ENCODE measurements at places on chromosomes 4 and X.

GRCh38 chr4:33160126-33160525 is 2440.0 kb downstream of the PCDH7 start:
- no peak for DNase-seq

- DNase-seq: no peak
Measured at GRCh38 chr4:87982036-87982435, 6.5 kb downstream of the SPP1 start.

GRCh38 chrX:867966-868647 is 237.5 kb downstream of the SHOX start:
- DNase-seq: no peak

DNA sequence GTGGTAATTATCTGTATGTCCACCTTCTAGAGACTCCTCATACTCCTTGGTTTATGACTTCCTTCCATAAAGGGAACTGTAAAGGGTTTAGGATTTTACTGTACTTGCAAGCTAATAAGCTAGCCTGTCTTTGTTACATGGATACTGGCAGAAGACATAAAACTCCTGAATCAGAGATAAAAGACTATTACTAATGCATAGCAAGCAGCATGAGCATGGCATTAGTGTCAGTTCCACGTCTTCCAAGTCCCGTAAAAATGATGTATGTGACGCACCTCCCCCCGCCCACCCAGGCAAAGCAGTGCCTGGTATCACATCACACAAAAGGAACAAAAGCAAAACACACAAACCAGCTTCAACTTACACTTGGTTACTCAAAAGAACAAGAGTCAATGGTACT is 71.0 kb downstream of the SLC10A6 start:
- no peak for DNase-seq

GRCh38 chr4:100969925-100970324 is 377.4 kb downstream of the PPP3CA start:
- DNase-seq: no peak

DNA sequence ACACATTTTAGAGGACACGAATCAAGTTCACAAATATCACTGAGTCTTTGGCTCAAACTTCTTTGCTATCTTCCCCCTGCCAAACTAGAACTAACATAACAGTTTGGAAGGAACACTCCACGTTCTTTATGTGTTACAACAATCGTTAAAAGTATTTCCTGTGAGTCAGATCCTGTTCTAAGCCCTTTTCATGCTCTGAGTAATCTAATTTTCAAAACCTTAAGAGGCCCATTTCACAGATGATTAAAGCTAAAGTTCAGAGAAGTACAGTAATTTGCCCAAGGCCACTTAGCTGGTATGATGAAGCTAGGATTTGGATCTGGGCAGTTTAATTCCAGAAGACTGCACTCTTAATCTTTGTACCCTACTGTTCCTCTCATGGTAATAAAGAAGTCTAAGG is 854.4 kb upstream of the INTU start:
- no peak for DNase-seq

DNA sequence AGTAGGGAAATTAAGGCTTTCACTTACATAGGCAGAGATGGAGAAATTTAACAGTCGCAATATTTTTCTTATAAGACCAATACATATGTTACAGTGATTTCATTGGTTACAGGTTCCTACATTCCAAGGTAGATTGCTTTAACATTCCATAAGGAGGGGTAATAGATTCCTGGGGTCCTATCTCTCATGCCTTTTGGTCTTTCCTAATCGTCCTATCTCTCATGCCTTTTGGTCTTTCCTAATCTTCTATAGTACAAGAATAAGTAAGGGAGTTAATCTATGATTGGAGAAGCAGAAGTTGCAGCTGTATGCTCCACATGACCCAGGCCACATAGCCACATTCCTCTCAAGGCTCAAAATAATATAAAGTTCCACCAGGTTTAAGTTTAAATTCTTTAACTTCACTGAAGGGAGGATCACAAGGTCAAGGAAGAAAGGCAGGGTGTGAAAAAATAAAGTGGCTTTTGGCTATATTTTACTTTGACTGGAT is 285.0 kb upstream of the BOD1L1 start:
- no peak for DNase-seq

GRCh38 chr4:152248347-152248746 is 287.5 kb downstream of the FBXW7 start:
- no peak for DNase-seq

DNA sequence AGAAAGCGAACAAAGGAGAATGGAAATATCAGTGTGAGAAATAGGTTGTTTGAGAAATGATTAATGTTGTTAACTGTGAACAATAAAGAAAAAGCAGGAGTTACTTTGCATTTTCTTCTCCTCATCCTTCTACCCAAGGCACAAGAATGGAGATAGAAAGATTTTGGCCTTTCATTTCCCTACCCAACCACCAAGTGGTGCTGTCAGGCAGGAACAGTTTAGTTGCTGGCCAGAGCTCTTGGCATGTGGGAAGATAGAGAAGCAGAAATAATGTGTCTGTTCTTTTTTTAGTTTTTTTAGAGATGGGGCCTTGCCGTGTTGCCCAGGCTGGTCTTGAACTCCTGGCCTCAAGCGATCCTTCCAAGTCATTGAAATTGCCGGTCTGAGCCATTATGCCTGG is 12.8 kb downstream of the HOPX start:
- DNase-seq: no peak

DNA sequence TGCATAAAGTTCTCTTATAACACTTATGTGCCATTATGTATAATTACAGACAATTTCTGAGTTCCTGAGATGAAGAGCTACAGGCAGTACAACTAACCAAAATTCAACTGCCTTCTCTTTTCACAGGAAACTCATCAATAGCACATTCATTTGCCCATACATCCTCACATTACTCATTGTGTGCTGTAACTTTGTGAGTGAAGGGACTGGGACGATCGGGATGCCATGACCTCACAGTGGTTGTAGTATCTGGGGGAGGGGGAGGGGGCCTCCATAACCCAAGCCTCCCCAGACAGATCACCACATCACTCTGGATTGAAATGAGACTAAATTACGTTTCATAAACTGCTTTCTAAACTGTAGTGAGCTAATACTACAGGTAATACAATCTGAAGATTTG is 60.7 kb downstream of the ABCG2 start:
- DNase-seq: no peak

- DNase-seq: no peak
Measured at GRCh38 chr4:101777431-101777830, 13.1 kb upstream of the BANK1 start.

GRCh38 chr4:39637586-39638353 is 895 bp downstream of the SMIM14 start:
- peak; percentile 66 for DNase-seq

- no peak for DNase-seq
Measured at GRCh38 chrX:143058120-143058519, 32.4 kb downstream of the SPANXN4 start.

Measured in right forelimb (tissue), 1 donor.